ENCODE measurements at places on chromosomes 2 and 18. TPM values are rescaled to one million over a fixed set of nuclear protein-coding genes. Genes with fewer than 3 reads are reported as not detected.
A peak's percentile ranks its signal among the peaks of the same experiment; 100 is the strongest.

STARD6 gene
- total RNA-seq, result not detected

DNA sequence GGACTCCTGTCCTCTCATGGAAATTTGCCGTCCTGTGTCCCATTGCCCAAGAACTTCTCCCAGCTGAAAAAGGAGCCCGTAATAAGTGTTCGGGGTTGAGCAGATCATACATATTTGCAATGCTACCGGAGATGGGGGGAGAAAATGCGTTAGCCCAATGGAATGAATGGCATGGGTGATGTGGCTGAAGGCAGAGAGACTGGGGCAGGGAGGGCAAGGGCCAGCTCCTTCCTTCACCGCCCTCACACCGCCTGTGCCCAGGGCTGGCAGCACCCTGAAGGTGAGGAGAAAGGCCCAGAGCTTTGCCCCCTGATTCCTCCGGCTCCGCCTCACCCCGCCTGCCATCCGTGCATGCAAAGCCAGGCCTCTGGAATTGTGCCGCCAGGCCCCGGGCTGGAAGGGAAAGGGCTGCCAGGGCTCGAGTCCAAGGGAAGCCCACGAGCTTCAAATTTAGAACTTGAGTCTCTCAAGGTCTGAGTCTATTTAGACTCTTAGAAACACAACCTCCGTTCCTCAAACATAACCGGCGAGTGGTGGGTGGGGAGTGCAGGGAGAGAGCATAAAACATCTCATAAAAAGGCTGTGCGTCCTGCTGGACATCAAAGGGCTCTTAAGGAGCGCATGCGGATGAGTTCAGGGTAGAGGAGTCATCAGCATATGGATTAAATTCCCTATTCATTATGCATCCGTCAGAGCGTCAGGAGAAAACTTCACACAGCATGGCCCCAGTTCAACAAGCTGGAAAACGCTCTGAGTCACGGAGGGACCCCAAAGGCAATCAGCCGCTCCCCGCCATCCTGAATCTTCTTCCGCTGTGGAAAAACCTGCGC, 121.7 kb upstream of the GLI2 start:
- no peak overlapping the region for H3K27ac ChIP-seq
- no peak for DNase-seq
- no peak overlapping the region for H3K4me3 ChIP-seq
- no peaks in the 10 kb centered on the region for H3K4me1 ChIP-seq
- H3K27me3 ChIP-seq, result no peaks in the 10 kb centered on the region

ACADL gene
- 0.07 TPM for total RNA-seq

DNA sequence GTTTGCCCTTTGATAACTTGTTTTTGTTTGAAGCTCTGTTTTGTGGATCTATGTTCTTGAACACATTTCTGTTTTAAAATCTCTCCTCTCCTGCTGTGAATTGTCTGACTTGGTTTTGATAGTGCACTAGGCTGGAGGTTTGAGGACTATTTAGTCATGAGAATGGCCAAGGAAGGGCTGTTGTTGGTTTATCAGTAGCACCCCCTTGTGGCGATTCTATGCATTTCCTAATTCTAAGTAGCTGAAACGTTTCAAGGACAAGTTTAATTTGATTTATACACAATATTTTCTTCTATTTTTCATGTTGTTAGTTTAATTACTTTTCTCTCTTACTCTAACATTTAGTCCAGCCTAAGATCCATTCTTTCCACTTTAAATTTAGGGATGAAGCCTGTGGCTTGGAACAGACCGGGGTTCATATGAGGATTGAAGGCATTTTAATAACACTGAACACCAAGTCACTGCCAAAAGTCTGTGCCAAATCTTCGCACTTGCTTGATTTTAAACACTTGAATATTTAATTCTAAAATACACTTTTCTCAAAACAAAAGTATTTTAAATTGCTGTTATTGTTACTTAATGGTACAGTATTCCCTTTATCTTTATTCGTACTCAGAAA, 166.0 kb downstream of the SOCS6 start:
- no peak overlapping the region for H3K4me3 ChIP-seq
- H3K36me3 ChIP-seq, result no peaks in the 10 kb centered on the region
- peak; percentile 81 for DNase-seq

DNA sequence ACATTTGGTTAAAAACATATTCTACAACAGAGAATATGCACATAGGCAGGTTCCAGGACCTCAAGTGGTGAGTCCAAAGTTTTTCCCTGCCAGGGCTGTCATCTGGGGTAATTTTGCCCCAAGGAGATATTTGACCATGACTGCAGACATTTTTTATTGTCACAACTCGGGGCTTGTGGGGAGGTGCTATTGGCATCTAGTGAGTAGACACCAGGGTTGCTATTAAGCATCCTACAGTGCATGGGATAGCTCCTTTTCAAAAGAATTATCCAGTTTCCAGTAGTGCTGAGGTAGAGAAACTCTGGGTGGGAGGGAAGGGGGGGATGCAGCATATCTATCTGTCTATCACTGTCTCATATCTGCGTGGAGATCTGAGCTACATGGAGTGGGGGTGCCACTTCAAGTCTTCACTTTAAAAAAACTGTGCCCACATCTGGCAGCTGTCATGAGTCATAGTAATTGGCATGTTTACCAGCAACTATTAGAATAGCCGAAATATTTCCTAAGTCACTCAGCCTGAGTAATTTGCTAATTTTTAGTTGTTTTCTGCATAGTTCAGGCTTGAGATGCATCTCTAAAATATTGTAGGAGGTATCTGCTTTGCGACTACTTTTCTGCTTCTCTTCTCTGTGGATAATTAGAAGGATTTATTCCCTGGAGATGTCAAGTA, 254.0 kb upstream of the RBMS1 start:
- H3K27ac ChIP-seq, result peak overlapping the region; percentile 27
- peak; percentile 87 for DNase-seq
- H3K27me3 ChIP-seq, result no peaks in the 10 kb centered on the region
- peaks cover 56% of the 10 kb centered on the region for H3K4me1 ChIP-seq
- no peak overlapping the region for H3K4me3 ChIP-seq
- no peaks in the 10 kb centered on the region for H3K36me3 ChIP-seq

IL36G gene
- 0.62 TPM for total RNA-seq

DNA sequence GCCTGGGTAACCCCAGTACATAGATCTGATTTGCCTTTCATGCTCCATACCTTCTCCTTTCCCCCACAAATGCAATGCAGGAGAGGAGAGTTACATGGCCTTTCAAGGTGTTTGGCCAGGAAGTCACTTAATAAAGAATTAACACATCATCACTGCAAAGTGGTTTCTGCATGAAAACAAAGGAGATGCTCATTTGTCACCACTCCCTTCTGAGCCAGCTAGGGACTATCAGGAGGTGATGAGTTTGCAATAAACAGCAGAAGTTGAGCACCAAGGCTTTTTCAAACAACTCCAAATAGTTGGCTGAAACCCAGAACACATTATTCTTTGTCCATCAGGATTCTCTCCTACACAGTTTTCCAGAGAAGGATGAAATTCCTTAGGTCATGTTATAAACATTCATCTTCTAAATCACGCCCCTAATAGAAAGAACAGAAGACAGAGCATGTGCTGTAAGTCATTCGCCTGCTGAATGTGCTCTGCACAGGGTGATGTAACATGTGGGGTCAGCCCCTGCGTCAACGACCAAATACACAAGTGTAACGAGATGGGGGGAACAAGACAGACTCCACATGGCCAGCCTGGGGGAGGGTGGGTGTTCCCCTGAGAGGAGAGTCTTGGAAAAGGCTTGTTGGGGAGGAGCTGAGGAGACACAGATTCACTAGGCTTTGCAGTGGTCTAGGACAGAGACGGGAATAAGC, 87.3 kb upstream of the RMDN2 start:
- H3K36me3 ChIP-seq, result no peaks in the 10 kb centered on the region
- no peak overlapping the region for H3K27ac ChIP-seq
- H3K27me3 ChIP-seq, result no peaks in the 10 kb centered on the region
- no peak overlapping the region for H3K4me3 ChIP-seq

GRCh38 chr2:238524426-238524983, 97.8 kb downstream of the ASB1 start:
- H3K36me3 ChIP-seq, result no peaks in the 10 kb centered on the region
- H3K27ac ChIP-seq, result no peak overlapping the region
- peaks cover 8% of the 10 kb centered on the region for H3K4me1 ChIP-seq
- DNase-seq, result no peak
- no peak overlapping the region for H3K4me3 ChIP-seq
- no peaks in the 10 kb centered on the region for H3K27me3 ChIP-seq

- H3K4me1 ChIP-seq, result no peaks in the 10 kb centered on the region
- no peaks in the 10 kb centered on the region for H3K27me3 ChIP-seq
- no peak for DNase-seq
- no peak overlapping the region for H3K4me3 ChIP-seq
- H3K36me3 ChIP-seq, result no peaks in the 10 kb centered on the region
Observed at GRCh38 chr2:230933521-230934180, 8.6 kb upstream of the GPR55 start.

LGALSL gene
- 12.1 TPM for total RNA-seq

DNA sequence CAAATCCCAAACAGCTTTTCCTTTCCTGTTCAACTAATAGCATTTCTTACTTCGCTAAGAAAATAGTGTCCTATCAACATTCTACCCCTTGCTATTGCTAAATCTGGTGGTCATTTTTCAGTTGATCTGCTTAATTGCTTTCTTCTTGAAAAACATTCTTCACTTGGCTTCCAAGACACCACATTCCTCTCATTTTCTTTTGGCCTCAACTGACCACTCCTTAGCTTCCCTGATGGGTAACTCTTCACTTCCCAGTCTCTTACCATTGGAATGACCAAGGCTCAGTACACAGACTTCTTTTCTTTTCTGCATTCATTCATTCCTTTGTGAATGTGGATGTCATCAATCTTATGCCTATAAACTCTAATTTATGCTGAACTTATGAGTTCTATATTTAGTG, 230.8 kb upstream of the CDH2 start:
- no peaks in the 10 kb centered on the region for H3K36me3 ChIP-seq
- no peaks in the 10 kb centered on the region for H3K27me3 ChIP-seq
- no peak overlapping the region for H3K27ac ChIP-seq
- DNase-seq, result no peak

GALNT13 gene
- total RNA-seq, result 2.6 TPM

DNA sequence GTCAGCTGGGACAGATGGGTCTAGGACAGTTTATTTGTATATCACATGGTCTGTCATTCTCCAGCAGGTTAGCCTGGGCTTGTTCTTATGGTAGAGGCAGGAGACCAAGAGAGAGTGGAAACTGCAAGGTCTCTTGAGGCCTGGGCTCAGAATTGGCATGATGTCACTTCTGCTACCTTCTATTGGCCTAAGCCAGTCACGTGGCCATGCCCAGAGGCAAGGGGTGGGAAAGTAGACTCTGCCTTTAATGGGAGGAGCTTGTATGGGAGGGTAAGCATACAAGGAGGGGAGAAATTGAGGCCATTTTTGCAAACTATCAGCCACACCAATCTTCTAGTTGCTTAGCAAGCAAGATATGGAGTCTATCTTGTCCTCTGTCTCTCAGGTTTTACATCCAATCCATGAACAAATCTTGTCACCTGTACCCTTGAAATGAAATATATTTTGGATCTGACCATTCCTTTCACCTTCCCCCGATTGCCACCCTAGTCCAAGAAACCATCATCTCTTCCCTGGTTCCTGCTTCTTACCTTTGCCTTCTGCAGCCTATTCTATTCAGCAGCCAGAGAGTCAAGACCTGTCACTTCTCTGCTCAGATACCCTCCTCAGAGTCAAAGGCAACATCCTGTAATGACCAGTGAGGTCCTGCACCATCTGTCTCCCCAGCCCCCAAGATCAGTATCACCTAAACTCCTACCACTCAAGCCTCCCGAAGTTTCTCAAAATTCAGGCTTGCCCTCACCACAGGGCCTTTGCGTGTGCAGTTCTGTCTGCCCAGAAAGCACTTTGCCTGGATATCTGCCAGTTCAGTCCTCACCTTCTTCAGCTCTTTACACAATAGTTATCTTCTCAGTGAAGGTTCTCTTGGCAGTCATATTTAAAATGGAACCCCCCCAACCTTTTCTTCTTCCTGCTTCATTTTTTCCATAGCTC, 240.0 kb downstream of the LOXHD1 start:
- no peak overlapping the region for H3K27ac ChIP-seq
- H3K4me1 ChIP-seq, result no peaks in the 10 kb centered on the region
- no peaks in the 10 kb centered on the region for H3K36me3 ChIP-seq
- H3K4me3 ChIP-seq, result no peak overlapping the region
- no peaks in the 10 kb centered on the region for H3K27me3 ChIP-seq

GRCh38 chr2:47237375-47238334, 82.5 kb upstream of the STPG4 start:
- H3K4me3 ChIP-seq, result no peak overlapping the region
- 0 out of 2 replicates have a peak, but pooled peaks cover 5% of the 10 kb centered on the region for H3K4me1 ChIP-seq
- H3K36me3 ChIP-seq, result no peaks in the 10 kb centered on the region
- H3K27me3 ChIP-seq, result no peaks in the 10 kb centered on the region
- H3K27ac ChIP-seq, result no peak overlapping the region

Data from PC-3 (cell line).